Spleen (tissue), 13 donors: ENCODE measurements at places on chromosomes 1 and 21. TPM values are rescaled to one million over a fixed set of nuclear protein-coding genes. Genes with fewer than 3 reads are reported as not detected.

CFH gene
- 42.7 TPM for total RNA-seq

OR4F29 gene
- total RNA-seq: not detected

FCRL5 gene
- total RNA-seq: 81.6 TPM

SH2D5 gene
- not detected for total RNA-seq

THEM5 gene
- 0.47 TPM for total RNA-seq

TDRD5 gene
- total RNA-seq: not detected

CYP4B1 gene
- total RNA-seq: 1.0 TPM

KCNJ9 gene
- total RNA-seq: not detected

MTF1 gene
- total RNA-seq: 12.4 TPM

GRCh38 chr1:235822685-235823084 is 44.0 kb downstream of the LYST start:
- peaks cover 79% of the 10 kb centered on the region for H3K36me3 ChIP-seq
- no peaks in the 10 kb centered on the region for H3K4me1 ChIP-seq
- H3K27me3 ChIP-seq: no peaks in the 10 kb centered on the region
- H3K27ac ChIP-seq: no peak overlapping the region
- DNase-seq: no peak
- no peak overlapping the region for H3K4me3 ChIP-seq

DNA sequence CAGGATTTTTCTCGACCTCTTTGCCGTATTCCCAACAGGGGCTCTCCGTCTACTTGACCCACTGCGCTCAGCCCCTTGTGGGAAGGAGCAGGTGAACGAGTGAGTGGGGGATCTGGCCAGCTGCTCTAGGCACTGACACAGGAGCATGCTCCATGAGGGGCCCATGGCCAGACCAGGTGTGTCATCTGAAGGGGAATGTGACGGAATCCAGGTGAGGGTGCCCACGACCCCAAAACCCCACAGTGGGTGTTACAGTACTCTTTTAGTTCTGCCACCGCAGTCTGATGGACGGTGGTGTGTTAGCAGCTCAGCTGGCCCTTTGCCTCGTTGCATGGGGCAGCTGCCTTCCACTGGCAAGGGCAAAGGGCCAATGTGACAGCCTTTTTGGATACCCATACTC is 601.4 kb upstream of the NCAM2 start:
- no peaks in the 10 kb centered on the region for H3K4me1 ChIP-seq
- H3K4me3 ChIP-seq: no peak overlapping the region
- H3K27me3 ChIP-seq: no peaks in the 10 kb centered on the region
- peak; percentile 58 for DNase-seq
- no peak overlapping the region for H3K27ac ChIP-seq

DNA sequence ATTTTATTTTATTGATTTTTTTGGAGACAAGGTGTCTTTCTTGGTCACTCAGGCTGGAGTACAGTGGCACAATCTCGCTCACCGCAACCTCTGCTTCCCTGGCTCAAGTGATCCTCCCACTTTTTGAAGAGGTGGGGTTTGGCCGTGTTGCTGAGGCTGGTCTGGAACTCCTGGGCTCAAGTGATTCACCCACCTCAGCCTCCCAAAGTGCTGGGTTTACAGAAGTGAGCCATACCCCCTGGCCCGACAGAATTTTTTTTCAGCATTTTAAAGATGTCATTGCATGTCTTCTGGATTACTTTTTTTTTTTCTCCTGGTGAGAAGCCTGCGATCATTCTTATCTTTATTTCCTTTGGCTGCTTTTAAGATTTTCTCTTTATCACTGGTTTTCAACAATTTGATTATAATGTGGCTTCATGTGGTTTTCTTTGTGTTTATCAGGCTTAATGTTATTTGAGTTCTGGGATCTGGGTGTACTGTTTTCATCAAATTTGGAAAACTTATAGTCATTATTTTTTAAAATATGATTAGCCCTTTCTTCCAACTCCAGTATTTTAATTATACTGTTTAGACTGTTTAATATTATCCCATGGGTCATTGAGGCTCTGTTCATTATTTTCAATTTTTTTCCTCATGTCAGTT is 23.1 kb upstream of the PTBP2 start:
- H3K4me3 ChIP-seq: no peak overlapping the region
- DNase-seq: no peak
- H3K27ac ChIP-seq: no peak overlapping the region

DNA sequence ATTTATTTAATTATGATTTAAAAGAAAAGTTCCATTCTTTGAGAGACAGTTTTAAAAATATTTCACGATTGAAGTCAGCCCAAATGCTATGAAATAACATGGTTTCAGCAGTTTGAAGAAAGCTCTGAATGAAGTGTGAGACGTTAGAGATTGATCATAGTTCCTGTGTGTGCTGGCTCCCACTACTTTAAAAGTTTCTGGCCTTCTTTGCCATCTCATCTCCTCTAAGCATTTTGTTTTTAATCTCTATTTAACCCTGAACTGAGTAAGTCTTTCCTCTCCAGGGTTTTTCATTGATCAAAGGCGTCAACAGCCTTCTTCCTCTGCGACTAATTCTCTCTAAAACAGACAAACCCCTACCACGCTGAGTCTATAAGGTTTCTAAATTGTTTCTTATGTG is 225.3 kb upstream of the B3GALT2 start:
- H3K27me3 ChIP-seq: no peaks in the 10 kb centered on the region
- H3K4me3 ChIP-seq: no peak overlapping the region
- no peaks in the 10 kb centered on the region for H3K36me3 ChIP-seq
- H3K27ac ChIP-seq: no peak overlapping the region
- peaks cover 5% of the 10 kb centered on the region for H3K4me1 ChIP-seq
- no peak for DNase-seq

DNA sequence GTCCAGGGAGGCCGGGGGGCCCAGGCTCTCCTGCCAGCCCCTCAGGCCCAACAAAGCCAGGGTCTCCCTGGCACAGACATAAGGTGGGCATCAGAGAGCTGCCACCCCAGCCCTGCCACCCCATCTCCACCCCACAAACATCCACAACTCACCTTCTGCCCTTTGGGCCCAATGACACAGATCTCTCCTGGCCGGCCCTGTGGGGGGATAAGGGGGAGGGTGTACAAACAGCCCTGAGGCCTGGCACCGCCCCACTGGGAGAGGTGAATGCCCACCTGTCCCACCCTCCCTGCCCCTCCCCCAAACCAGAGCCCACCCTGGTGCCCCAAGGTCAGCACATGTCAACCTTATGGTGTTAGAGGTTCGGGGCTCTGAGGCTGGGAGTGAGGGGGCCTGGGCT is 12.4 kb downstream of the COL16A1 start:
- no peak overlapping the region for H3K27ac ChIP-seq
- no peak overlapping the region for H3K4me3 ChIP-seq
- H3K4me1 ChIP-seq: no peaks in the 10 kb centered on the region
- no peaks in the 10 kb centered on the region for H3K36me3 ChIP-seq

DNA sequence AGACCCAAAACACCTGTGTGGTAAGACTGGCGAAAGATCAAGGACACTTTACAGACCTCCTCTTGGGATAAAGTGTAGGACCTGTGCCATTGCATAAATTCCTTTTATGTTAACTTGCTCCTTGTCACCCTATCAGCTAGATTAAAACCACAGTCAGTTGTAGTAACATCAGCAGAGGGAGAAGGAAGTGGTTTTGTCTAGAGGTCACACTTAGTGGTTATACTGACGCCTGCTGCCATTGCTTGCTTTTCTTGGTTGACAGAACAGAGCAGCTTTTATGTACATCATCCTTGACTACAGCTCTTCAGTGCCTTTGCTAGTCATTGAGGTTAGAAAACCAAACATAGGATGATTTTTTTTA is 101.4 kb downstream of the PBX1 start:
- no peak overlapping the region for H3K4me3 ChIP-seq
- no peaks in the 10 kb centered on the region for H3K36me3 ChIP-seq
- H3K4me1 ChIP-seq: no peaks in the 10 kb centered on the region
- no peaks in the 10 kb centered on the region for H3K27me3 ChIP-seq

- H3K36me3 ChIP-seq: no peaks in the 10 kb centered on the region
- peaks cover 9% of the 10 kb centered on the region for H3K4me1 ChIP-seq
- H3K4me3 ChIP-seq: no peak overlapping the region
- H3K27ac ChIP-seq: no peak overlapping the region
- DNase-seq: no peak
Observed at GRCh38 chr1:42168763-42169162, 4.2 kb upstream of the GUCA2A start.

- no peak overlapping the region for H3K27ac ChIP-seq
- H3K27me3 ChIP-seq: peaks cover 17% of the 10 kb centered on the region
- DNase-seq: no peak
- no peak overlapping the region for H3K4me3 ChIP-seq
Observed at GRCh38 chr1:2471587-2472001, 4.5 kb upstream of the PLCH2 start.

GRCh38 chr1:19336543-19336942 is 24.4 kb downstream of the SLC66A1 start:
- H3K27ac ChIP-seq: no peak overlapping the region
- H3K36me3 ChIP-seq: peaks cover 25% of the 10 kb centered on the region
- no peaks in the 10 kb centered on the region for H3K27me3 ChIP-seq
- no peak overlapping the region for H3K4me3 ChIP-seq
- H3K4me1 ChIP-seq: peaks cover 4% of the 10 kb centered on the region

- H3K4me1 ChIP-seq: no peaks in the 10 kb centered on the region
- H3K4me3 ChIP-seq: no peak overlapping the region
- H3K27me3 ChIP-seq: peaks cover 3% of the 10 kb centered on the region
- no peak overlapping the region for H3K27ac ChIP-seq
- DNase-seq: no peak
- H3K36me3 ChIP-seq: no peaks in the 10 kb centered on the region
Observed at GRCh38 chr1:32431736-32432400, 33.0 kb upstream of the ZBTB8B start.

GRCh38 chr1:175138579-175138978 is 54.0 kb downstream of the KIAA0040 start:
- no peaks in the 10 kb centered on the region for H3K36me3 ChIP-seq
- H3K4me1 ChIP-seq: no peaks in the 10 kb centered on the region
- H3K4me3 ChIP-seq: no peak overlapping the region
- no peak for DNase-seq
- H3K27me3 ChIP-seq: no peaks in the 10 kb centered on the region

GRCh38 chr21:42614811-42615351 is 38.5 kb upstream of the PDE9A start:
- peak overlapping the region; percentile 21 for H3K4me3 ChIP-seq
- no peaks in the 10 kb centered on the region for H3K4me1 ChIP-seq
- peak; percentile 72 for DNase-seq
- no peaks in the 10 kb centered on the region for H3K36me3 ChIP-seq
- no peak overlapping the region for H3K27ac ChIP-seq
